Fibroblast of skin of scalp (primary cell): ENCODE measurements at places on chromosomes 2 and 18.

- DNase-seq = no peak
Measured at GRCh38 chr2:194698012-194698411, 959.0 kb upstream of the SLC39A10 start.

GRCh38 chr2:134683561-134684112 is 35.2 kb downstream of the TMEM163 start:
- DNase-seq = no peak

DNA sequence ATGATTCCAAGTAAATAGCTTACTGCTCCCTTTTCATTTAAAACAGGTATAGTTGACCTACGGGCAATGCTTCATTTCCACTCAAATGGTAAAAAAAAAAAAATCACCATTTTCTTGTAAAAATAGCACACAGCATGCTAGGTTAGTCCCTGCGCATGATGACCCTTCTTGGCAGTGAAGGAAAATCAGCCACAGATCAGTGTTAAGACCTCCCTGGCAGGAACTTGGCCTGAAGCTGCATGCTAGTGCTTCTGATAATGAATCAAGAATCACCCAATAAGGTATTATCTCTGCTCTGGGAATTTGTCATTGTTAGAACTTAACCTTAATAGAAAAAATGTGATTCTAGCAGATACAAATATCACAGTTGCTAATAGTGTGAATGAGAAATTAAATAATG is 166.3 kb downstream of the RAB3GAP1 start:
- no peak for DNase-seq

DNA sequence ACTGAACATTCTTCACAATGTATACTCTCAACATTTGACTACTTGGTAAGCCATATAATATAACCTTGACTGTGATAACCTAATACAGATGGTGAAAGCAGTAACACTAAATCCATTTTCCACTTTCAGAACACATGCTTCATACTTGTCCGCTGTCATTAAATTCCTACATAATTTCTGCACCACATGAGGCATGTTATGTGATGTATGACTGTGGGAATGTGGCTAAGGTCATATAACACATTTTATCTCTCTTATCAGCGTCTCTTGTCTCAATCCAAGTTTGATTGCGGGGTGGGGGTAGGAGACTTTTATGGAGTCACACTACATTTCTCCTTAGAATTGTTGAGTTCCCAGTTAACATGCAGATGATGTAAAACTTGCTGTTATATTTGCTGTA is 110.9 kb downstream of the MTCL1 start:
- DNase-seq = peak; percentile 78
